ENCODE measurements at places on chromosomes 3 and 15. TPM values are rescaled to one million over a fixed set of nuclear protein-coding genes. Genes with fewer than 3 reads are reported as not detected.

GRCh38 chr3:149015393-149015792, 24.1 kb downstream of the GYG1 start:
- peak; percentile 15 for DNase-seq

GRCh38 chr15:90471769-90472168, 58.0 kb upstream of the CRTC3 start:
- no peak for DNase-seq

DNA sequence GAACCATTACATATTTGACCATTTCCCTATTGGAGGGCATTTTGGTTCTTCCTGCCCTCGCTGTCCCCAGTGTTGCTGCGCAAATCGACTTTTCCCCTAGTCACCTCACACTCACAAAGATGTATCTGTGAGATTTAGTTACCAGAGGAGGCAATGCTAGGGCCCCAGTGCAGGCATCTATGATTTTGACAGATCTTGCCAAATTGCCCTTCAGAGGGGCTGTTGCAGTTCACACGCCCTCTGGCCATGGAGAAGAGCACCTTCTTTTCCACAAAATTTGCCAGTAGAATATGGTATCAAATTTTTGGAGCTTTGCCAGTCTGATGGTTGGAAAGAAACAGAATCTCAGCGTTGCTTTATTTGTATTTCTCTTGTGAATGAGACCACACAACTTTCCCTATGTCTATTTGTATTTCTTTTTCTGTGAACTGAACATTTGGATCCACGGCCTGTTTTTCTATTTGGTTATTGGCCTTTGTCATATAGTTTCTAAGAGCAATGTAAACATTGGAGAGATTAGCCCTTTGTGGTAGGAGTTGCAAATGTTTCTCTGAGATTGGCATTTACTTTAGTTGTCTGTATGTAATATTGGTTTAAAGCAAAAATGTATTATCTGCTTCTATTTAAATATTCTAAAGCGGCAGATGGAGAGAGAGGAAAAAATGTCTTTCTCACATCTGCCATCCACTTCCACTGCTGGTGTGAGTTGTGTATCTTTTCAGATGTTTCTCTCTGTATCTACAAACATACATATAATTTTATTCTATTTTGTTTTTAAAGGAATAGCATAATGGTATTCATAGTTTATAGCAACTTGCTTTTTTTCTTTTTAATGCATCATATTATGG, 66.1 kb downstream of the DNASE1L3 start:
- DNase-seq: no peak

DNA sequence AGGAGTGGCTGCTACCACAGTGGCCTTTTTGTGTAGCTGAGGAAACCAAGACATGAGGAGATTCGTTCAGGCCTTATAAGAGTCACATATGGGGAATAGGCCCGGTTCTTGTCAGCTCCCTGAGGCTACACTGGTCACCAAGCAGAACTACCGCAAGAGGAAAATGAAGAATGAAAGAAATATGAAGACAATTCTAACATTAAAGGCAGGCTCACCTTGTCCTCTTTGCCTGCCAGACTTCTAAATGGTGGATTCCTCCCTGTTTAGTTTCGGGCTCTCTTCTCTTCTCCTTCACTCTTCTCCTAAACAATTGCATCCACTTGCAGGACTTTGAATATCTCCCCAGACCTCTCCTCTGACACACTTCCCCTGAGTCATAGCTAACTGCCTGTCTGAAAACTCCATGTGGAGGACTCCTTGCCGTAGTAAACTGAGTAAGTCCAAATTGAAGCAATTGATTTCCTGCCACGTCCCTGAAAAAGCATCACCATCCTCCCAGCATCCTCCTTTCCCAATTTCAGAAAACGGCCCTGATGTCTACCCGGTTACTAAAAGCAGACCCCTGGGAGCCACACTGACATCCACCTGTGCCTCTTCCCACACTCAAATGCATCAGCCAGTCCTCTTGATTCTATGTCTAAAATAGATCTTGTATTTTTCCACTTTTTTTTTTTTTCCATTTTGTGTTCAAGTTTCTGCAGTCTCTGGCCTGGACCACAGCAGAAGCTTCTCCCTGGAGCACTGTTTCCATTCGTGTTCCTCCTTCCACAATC, 30.3 kb upstream of the VEPH1 start:
- DNase-seq: peak; percentile 88

DNA sequence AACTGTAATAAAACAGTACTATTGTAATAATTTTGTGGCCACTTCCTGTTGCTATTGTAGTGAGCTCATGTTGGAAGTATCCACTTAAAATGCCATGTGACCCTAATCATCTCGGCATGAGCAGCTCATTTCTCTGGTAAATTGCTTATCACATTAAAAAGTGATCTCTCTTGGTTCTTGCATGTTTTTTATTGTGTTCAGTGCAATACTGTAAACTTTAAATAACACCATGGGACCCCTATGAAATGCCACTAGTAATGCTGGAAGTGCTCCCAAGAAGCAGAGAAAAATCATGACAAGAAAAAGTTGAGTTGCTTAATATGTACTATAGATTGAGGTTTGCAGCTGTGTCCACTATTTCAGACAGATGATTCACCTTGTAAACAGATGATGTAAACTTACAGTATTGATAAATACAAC, 45.6 kb downstream of the NMD3 start:
- peak; percentile 59 for DNase-seq

- no peak for DNase-seq
Measured at GRCh38 chr3:141287326-141287725, 55.7 kb downstream of the PXYLP1 start.

DNA sequence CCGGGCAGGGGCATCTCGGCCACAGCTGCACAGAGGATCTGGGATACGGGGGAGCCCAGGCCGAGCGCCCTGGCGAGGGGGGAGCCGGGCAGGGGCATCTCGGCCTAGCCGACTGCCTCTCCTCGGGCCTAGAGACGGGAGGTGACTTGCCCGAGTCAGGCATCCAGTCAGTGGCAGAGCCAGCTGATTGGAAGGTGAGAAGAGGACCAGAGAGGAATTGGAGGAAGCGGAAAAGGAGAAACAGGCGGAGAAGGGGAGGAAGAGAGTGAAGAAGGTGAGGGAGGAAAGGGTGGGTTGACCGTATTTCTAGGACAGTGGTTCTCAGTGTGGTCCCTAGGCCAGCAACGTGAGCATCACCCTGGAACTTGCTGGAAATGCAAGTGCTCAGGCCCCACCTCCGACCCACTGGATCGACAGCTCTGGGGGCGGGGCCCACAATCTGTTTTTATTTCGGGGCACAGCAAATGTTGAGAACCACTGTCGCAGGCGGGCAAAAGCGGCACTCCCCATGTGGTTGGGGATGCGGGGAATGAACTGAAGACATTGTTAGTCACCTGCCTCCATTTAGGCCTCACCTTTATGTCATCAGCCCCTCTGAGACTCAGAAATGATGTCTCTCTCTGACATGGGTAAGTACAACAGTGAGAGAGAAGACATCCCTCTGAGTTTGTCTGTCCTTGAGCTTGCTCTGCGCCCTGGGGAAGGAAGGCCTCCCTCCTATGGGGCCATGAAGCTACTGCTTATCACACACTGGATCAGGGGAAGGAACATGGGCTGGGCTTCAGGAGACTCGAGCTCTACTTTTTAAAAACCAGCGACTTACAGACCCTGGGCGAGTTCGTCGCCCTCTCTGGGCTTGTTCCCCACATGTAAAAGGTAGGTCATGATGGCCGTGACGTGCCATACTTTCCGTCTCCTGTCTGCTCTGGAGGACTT, 1.0 kb upstream of the MELTF start:
- peak; percentile 16 for DNase-seq

- no peak for DNase-seq
Measured at GRCh38 chr3:188253800-188254452, 100.0 kb downstream of the LPP start.

GXYLT2 gene
- total RNA-seq: 47.8 TPM

ALG1L2 gene
- not detected for total RNA-seq

PYDC2 gene
- total RNA-seq: not detected

CCR2 gene
- not detected for total RNA-seq

ADGRG7 gene
- total RNA-seq: not detected
